ENCODE measurements at places on chromosomes 7 and 10.

DNA sequence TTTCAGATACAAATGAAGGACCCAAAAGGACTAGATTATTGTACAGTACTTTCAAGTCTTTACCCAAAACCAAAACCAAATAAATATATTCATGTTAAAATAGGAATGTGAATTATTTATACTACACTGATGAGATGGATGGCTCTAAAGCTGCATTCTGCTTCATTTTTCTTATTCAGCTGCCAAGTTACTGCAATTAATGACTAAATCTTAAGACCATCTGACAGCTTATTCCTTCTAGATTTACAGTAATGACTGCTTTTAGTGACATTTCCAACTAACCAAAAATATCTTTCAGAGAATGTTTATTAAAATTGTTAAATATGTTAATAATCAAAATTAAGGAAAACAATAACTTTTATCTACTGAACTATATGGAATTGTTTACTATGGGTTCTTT, 20.9 kb downstream of the ENKUR start:
- DNase-seq = no peak

DNA sequence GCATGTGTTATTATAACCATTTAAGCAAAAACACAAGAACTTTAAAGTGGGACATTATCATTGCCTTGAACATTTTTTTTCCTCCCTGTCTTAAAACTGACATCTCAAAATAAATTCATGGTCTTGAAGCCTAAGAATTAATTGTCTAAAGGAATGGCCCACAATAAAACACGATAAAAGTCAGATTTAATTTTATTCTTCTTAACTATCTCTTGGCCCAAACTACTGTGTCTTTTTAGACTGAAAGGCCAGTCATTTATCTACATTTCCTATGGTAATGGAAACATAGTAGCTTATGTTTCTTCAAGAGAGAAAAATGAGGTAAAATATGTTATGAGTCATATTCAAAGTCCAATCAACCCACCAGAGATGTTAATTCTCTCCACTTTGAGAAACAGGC, 24.4 kb upstream of the ETV1 start:
- no peak for DNase-seq

GRCh38 chr10:113538151-113538550, 14.7 kb upstream of the HABP2 start:
- DNase-seq = no peak

DNA sequence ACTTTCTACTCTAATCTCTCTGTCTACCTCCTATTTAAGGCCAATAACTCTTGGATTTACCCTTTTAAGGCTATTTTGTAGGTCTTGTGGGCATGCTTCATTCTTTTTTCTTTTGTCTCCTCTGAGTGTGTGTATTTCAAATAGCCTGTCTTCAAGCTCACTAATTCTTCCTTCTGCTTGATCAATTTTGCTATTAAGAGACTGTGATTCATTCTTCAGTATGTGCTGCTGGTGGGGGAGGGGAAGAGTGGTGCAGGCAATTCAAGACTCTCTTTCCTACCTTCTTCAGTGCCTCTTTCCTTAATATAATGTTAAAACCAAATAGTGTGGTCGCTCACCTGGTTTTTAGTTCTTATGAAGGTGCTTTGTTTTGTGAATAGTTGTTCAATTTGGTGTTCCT, 20.0 kb downstream of the ABCB1 start:
- no peak for DNase-seq

- no peak for DNase-seq
These were observed 10.3 kb upstream of the ATP6V0E2 start for GRCh38 chr7:149863500-149863899.

GRCh38 chr7:83494683-83495082, 154.3 kb downstream of the SEMA3E start:
- no peak for DNase-seq
